HCT116 (cell line): ENCODE measurements at places on chromosomes 6 and 20.

DNA sequence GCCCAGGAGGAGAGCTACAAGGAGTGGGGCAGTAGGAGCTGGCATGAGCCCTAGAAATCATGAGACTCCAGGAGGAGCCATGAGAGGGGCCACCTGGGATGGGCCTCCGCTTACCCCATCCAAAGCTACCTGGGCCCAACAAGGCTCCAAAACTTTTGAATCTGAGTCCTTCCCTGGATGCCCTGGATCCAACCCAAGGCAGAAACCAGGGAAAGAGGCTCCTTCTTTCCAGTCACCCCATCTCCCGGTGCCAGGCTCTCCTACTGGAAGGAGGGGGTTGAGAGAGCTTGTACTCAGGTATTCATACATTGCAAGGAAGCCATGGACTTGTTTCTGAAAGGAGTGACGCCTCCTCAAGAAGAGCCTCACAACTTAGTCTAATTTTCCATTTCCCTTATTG is 7.8 kb upstream of the SIRPG start:
- no peak for DNase-seq

DNA sequence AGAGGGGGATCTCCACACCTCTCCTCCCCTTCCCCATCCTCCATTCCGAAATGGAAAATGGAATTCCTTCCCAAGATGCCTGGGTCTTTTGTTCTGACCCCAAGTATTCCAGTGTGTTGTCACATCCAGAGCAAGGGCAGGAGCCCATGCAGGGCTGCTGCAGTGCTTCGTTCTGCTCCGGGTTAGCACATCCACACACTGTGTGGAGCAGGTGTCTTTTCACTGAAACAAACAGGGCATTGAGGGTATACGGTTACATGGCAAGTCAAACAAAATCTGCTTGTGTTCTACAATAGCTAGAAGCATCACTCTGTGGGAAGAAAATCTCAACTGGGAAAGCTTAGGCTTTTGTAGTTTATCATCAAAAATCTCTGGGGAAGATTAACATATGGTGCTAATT is 56.9 kb downstream of the LYRM2 start:
- no peak for DNase-seq

- DNase-seq = no peak
These were observed 34.6 kb upstream of the CITED2 start for GRCh38 chr6:139409026-139409425.

GRCh38 chr20:34311118-34312023 is 8.2 kb upstream of the AHCY start:
- no peak for DNase-seq

DNA sequence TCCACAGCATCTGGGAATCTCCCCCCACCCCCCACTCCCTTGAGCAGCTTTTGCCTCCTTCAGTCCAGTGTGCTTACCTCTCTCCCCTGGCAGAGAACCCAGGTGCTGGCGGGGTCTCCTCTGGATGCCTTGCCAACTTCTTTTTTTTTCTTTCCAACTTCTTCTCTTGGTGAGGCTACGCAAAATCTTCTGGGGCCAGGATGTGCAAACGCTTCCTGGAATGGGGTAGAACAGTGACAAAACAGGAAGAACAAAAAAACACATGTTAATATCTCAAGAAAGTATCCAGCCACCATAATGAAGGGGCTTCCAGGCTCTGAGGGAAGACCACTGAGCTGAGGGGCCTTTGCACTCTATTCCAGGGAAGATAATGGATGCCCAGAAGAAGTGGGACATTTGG is 53.9 kb upstream of the DDR1 start:
- no peak for DNase-seq
